T-helper 2 cell treated with Interferon-gamma antibody and Interleukin-4, amounts not matched to agents 5 μg/mL and 100 μg/mL, for 36 hours (primary cell): ENCODE measurements at places on chromosomes 2 and 18.

DNA sequence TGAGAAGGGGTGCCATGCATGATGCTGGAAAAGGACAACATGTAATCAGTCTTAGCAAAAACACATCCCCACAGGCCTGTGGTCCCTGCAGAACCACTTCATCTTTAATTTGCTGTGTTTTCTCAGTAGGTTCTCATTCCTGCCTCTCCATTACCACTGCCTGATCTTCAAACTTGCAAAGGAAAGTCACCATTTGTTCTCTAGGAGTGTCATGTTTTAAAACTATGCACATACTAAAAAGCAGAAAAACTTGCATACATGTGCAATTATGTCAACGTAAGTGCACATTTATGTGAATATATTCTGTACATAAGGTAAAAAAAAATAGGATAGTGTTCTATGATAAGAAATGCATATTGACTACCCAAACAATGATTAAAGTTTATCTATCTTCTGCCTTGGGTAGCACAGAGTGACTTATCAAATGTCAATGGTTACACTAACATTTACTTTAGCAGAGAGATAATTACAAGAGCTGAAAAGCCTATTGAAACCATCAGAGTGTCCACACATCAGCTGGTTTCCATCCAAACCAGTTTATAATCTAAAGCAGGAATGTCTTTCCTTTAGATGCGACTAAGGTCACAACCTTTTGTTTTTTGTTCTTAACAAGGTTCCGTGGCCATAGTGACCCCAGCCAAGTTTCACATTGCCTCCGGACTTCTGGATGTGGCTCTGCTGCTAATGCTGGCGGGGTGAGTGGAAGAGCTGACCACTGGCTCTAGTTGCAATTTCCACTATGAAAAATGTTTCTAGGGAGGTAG, 58.7 kb upstream of the RMDN2 start:
- peaks cover 17% of the 10 kb centered on the region for H3K27me3 ChIP-seq
- H3K4me3 ChIP-seq = no peak overlapping the region
- DNase-seq = no peak
- peaks cover 6% of the 10 kb centered on the region for H3K4me1 ChIP-seq

DNA sequence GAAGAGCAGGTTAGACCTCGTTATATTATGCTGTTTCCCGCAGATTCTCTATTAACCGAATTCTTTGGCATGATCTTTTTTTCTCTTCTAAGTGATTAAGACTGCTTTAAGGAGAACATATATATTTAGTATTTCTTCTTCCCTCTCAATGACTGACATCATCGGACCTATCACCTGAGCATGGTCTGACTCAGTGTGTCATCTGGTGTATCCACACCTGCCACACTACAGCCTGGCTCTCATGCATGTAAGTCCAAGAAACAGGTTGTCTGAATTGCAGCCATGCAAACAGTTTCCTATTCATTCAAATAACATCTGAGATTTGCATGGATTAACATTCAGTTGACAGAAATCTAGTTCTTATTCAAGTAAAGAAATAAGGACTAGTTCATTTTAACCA, 55.1 kb upstream of the CWC22 start:
- H3K4me1 ChIP-seq = no peaks in the 10 kb centered on the region
- no peak overlapping the region for H3K27ac ChIP-seq
- no peaks in the 10 kb centered on the region for H3K36me3 ChIP-seq
- no peak for DNase-seq
- H3K27me3 ChIP-seq = no peaks in the 10 kb centered on the region

- H3K27me3 ChIP-seq = peaks cover 4% of the 10 kb centered on the region
- no peaks in the 10 kb centered on the region for H3K36me3 ChIP-seq
- peak overlapping the region; percentile 3 for H3K27ac ChIP-seq
- H3K4me1 ChIP-seq = peaks cover 31% of the 10 kb centered on the region
- H3K4me3 ChIP-seq = no peak overlapping the region
Observed at GRCh38 chr2:33320573-33320972, 155.9 kb upstream of the RASGRP3 start.

- no peak for DNase-seq
- H3K36me3 ChIP-seq = no peaks in the 10 kb centered on the region
- peaks cover 2% of the 10 kb centered on the region for H3K27me3 ChIP-seq
- H3K4me1 ChIP-seq = peaks cover 2% of the 10 kb centered on the region
- H3K27ac ChIP-seq = no peak overlapping the region
Observed at GRCh38 chr2:109058191-109058632, 69.2 kb upstream of the EDAR start.

GRCh38 chr2:27354597-27354927, 2.0 kb downstream of the GTF3C2 start:
- no peaks in the 10 kb centered on the region for H3K27me3 ChIP-seq
- H3K4me3 ChIP-seq = peak overlapping the region; percentile 99
- H3K36me3 ChIP-seq = peaks cover 20% of the 10 kb centered on the region
- DNase-seq = no peak

GRCh38 chr2:211359347-211359746, 802.9 kb downstream of the CPS1 start:
- H3K4me3 ChIP-seq = no peak overlapping the region
- DNase-seq = no peak
- H3K36me3 ChIP-seq = no peaks in the 10 kb centered on the region
- H3K27me3 ChIP-seq = no peaks in the 10 kb centered on the region

GRCh38 chr2:131045286-131046027, 47.8 kb downstream of the FAM168B start:
- H3K27ac ChIP-seq = no peak overlapping the region
- peaks cover 5% of the 10 kb centered on the region for H3K27me3 ChIP-seq
- peaks cover 15% of the 10 kb centered on the region for H3K4me1 ChIP-seq
- H3K4me3 ChIP-seq = no peak overlapping the region
- DNase-seq = no peak

DNA sequence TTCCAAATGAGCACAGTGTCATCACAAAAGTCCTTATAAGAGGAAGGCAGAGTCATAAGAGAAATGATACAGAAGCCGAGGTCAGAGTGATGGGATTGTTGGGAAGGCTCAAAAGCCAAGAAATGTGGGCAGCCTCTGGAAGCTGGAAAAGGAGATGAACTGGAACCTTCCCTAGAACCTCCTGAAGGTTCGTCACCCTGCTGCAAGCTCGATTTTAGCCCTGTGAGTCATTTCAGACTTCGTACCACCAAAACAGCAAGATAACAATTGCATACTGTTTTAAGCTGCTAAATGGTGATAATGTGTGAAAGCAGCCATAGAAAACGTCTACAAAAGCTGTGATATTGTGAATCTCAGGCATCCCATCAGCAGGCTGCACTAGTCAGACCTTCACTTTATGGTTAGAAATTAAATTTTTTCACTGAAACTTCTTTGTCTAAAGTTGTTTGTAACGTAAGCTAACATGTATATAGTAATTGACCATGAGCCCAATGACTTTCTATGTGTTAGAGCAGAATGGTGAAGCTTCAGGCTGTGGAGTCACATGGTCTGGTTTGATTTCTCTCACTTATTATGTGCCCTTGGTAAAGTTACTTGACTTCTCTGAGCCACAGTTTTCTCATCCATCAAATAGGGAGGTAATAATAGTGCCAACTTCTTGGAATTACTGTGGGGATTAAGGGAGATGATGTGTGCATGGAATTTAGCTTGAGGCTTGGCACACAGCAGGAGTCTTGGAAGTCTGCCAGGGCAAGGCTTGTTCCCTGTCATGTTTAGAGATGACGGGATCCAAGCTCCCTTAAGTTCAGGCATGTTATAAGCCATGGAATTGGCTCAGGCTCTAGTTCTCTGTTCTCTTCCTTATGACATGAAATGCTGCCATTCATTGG, 132.0 kb upstream of the CCDC195 start:
- DNase-seq = no peak
- H3K4me1 ChIP-seq = peaks cover 6% of the 10 kb centered on the region
- no peak overlapping the region for H3K27ac ChIP-seq
- H3K27me3 ChIP-seq = no peaks in the 10 kb centered on the region
- H3K36me3 ChIP-seq = peaks cover 78% of the 10 kb centered on the region

DNA sequence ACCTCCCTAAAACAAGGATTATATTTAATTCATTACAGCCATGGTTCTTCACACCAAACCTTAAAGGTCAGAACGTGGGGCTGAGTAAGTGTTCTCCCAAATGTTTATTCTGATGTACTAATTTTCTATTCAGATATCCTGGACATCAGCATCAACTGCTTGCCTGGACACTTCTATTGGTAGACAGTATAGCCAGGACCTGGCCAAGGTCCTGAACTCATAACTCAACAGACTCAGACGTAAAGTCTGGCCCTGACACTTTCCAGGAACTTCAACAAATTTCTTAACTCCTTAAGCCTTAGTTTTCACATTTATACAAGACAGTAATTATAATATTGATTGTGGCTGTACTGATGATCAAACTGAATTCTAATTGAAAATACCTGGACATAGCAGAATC, 89.1 kb downstream of the AKAIN1 start:
- no peak for DNase-seq
- no peaks in the 10 kb centered on the region for H3K27me3 ChIP-seq
- no peak overlapping the region for H3K4me3 ChIP-seq
- H3K4me1 ChIP-seq = no peaks in the 10 kb centered on the region

- H3K27me3 ChIP-seq = no peaks in the 10 kb centered on the region
- DNase-seq = no peak
- no peak overlapping the region for H3K4me3 ChIP-seq
- peaks cover 23% of the 10 kb centered on the region for H3K36me3 ChIP-seq
- H3K4me1 ChIP-seq = peaks cover 42% of the 10 kb centered on the region
Observed at GRCh38 chr2:171316755-171317337, 116.9 kb downstream of the METTL8 start.

- peaks cover 43% of the 10 kb centered on the region for H3K27me3 ChIP-seq
- H3K27ac ChIP-seq = no peak overlapping the region
- H3K36me3 ChIP-seq = no peaks in the 10 kb centered on the region
Observed at GRCh38 chr2:111005307-111005706, 115.4 kb upstream of the BCL2L11 start.

- no peak overlapping the region for H3K4me3 ChIP-seq
- H3K27me3 ChIP-seq = peaks cover 30% of the 10 kb centered on the region
- no peaks in the 10 kb centered on the region for H3K4me1 ChIP-seq
- H3K27ac ChIP-seq = no peak overlapping the region
- no peaks in the 10 kb centered on the region for H3K36me3 ChIP-seq
- no peak for DNase-seq
Observed at GRCh38 chr2:86783615-86784339, 6.9 kb downstream of the CD8A start.

DNA sequence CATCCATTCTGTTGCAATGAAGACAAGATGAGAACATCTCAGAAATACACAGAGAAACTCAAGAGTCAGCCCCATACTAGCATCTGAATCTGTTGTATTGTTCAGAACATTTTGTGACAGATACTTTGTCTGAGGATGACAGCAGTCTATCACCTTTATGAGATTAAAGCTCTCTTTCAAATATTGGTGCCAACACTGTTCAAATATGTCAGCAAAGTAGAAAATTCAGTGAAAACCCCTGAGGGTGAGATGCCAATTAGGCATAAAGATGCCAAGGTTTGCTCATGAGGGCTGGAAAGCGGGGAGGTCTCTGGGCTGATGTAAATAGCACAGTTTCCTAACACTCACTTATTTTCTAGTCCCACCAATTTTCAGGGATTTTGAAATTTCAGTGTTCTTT, 1054.2 kb upstream of the CRIM1 start:
- no peak overlapping the region for H3K27ac ChIP-seq
- no peak overlapping the region for H3K4me3 ChIP-seq
- no peaks in the 10 kb centered on the region for H3K36me3 ChIP-seq
- no peaks in the 10 kb centered on the region for H3K4me1 ChIP-seq

DNA sequence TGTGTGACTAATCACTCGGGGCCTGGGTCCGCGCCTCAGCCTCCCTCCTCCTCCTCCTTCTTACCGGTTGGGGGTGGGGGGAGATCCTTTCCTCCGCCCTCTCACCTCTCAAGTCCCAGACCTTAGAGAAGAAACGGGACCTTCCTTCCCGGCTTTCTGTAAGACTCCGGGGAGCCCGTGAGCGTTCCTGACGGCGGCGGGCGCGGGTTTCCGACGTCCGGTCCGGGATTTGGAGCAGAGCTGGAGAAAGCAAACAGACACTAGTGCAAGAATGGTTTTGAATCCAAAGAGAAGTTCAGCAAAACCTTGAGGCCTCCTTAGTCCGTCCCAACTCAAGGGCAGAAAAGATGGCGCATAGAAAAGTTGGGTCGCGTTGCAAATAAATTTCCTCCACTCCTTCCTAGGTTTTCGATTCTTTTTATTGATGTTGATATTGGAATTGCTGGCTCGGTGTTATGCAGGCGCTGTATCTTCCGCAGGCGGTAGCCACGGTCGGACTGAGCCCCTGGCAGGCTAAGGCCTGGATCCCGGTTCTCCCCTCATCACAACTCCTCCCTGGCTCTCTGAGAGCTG, 2.0 kb downstream of the DLX1 start:
- peaks cover 3% of the 10 kb centered on the region for H3K36me3 ChIP-seq
- no peak for DNase-seq
- peaks cover 38% of the 10 kb centered on the region for H3K4me1 ChIP-seq
- peak overlapping the region; percentile 60 for H3K4me3 ChIP-seq
- H3K27ac ChIP-seq = peak overlapping the region; percentile 77

- H3K27ac ChIP-seq = no peak overlapping the region
- no peak overlapping the region for H3K4me3 ChIP-seq
- H3K36me3 ChIP-seq = no peaks in the 10 kb centered on the region
- H3K27me3 ChIP-seq = peaks cover 13% of the 10 kb centered on the region
Observed at GRCh38 chr2:101509499-101510284, 34.8 kb upstream of the RFX8 start.

DNA sequence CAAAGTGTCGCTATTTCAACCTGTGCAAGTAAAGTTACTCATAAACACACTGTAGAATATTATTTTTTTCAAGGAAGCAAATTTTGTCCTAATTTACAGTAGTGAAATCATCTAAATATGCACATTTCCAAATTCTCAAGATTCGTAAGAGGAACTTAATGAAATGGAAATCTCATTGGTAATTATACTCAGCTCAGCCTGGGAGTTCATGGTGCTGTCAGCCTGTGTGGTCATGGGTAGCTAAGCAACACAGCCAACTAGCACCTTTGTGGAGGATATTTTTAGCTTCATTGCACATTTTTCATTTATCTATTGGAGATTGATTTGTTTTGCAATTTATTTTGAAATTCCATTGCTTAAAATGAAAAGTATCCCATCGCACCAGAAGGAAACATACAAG, 975.7 kb upstream of the ZEB2 start:
- no peak overlapping the region for H3K4me3 ChIP-seq
- no peak for DNase-seq
- H3K36me3 ChIP-seq = no peaks in the 10 kb centered on the region
- H3K27me3 ChIP-seq = no peaks in the 10 kb centered on the region

DNA sequence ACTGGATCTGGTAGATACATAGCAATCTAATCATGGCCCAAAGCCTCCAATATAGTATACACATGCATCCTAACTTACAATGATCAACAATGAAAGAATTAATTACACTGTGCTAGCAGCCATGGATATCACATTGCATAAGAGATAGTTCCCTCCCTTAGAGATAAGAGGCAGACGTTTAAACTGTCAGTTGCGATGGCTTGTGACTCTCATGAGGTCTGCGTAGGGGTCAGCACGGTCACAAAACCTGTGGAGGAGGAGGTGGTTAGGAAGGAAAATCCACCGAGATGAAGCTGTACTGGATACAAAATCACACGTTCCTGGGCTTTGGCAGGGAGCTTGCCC, 800 bp upstream of the RALB start:
- H3K4me3 ChIP-seq = peak overlapping the region; percentile 100
- H3K36me3 ChIP-seq = peaks cover 29% of the 10 kb centered on the region
- peak overlapping the region; percentile 94 for H3K27ac ChIP-seq

- no peaks in the 10 kb centered on the region for H3K36me3 ChIP-seq
- H3K27ac ChIP-seq = no peak overlapping the region
- H3K4me1 ChIP-seq = no peaks in the 10 kb centered on the region
- no peak overlapping the region for H3K4me3 ChIP-seq
- DNase-seq = no peak
Observed at GRCh38 chr2:164661349-164661748, 40.1 kb upstream of the GRB14 start.
